Activated CD4-positive, alpha-beta memory T cell treated with anti-CD3 and anti-CD28 coated beads for 36 hours (primary cell): ENCODE measurements at places on chromosomes 5 and 9. TPM values are rescaled to one million over a fixed set of nuclear protein-coding genes. Genes with fewer than 3 reads are reported as not detected.

Gene ANKRD34B
- not detected for total RNA-seq

- no peaks in the 10 kb centered on the region for H3K4me1 ChIP-seq
- no peaks in the 10 kb centered on the region for H3K27me3 ChIP-seq
- no peak overlapping the region for H3K4me3 ChIP-seq
Measured at GRCh38 chr5:24135536-24135935, 509.2 kb downstream of the CDH10 start.

- no peaks in the 10 kb centered on the region for H3K36me3 ChIP-seq
- peaks cover 3% of the 10 kb centered on the region for H3K27me3 ChIP-seq
- DNase-seq = no peak
- H3K4me3 ChIP-seq = no peak overlapping the region
- H3K4me1 ChIP-seq = no peaks in the 10 kb centered on the region
- H3K27ac ChIP-seq = no peak overlapping the region
Measured at GRCh38 chr9:98538203-98538602, 170.5 kb downstream of the GABBR2 start.

- DNase-seq = no peak
- H3K4me3 ChIP-seq = no peak overlapping the region
- no peak overlapping the region for H3K27ac ChIP-seq
- no peaks in the 10 kb centered on the region for H3K36me3 ChIP-seq
- H3K27me3 ChIP-seq = no peaks in the 10 kb centered on the region
Measured at GRCh38 chr5:133778636-133779035, 166.3 kb upstream of the FSTL4 start.

Gene SLC4A9
- 0.26 TPM for total RNA-seq

Gene QRFP
- not detected for total RNA-seq

DNA sequence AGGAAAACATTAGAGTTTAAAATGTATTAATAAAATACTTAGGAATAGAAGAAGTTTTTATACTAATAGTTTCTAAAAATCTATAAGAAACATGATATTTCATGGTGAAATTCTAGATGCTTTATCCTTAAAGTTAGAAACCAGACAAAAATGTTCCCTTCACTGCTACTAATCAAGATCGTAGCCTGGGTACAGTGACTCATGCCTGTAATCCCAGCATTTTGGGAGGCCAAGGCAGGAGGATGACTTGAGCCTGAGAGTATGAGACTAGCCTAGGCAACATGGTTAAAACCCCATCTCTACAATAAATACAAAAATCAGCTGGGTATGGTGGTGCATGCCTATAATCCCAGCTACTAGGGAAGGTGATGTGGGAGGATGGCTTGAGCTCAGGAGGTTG, 30.4 kb upstream of the KLF9 start:
- no peaks in the 10 kb centered on the region for H3K27me3 ChIP-seq
- H3K27ac ChIP-seq = no peak overlapping the region
- H3K36me3 ChIP-seq = no peaks in the 10 kb centered on the region

DNA sequence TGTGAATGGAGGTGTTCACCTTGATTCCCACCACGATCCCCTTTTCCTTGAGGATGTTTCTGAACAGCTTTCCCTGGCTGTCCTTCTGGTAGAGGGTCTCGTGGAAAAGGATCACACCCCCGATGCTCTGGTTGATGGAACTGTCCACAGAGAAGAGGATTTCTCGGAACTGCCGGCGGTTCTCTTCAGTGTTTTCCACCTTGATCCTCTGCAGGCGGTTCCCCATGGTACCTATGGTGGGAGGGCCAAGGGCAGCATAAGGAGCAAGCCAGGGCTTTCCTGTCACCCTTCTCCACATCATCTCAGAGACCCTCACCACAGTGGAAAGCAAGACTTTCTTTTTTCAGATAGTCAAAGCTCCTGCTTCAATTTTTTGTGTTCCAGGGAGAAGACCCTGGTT, 5.8 kb downstream of the ALDOB start:
- no peaks in the 10 kb centered on the region for H3K4me1 ChIP-seq
- no peak for DNase-seq
- H3K27me3 ChIP-seq = no peaks in the 10 kb centered on the region
- no peaks in the 10 kb centered on the region for H3K36me3 ChIP-seq

DNA sequence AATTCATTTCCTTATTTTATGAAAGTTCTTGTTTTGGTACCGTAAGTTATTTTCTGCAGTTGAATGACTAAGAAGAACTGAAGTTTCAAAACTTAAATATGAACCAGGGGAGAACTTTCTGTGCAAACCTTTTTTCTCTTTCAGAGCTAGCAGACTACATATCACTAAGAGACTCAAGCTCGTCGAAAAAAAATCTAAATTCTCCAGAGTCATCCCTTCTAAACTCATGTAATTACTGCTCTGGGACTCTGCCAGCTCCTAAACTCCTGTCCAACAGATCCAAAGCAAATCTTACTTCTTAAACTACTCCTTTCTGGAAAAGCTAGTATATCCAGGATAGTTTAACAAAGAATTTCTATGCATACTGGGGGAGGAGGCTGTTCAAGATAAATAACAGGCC, 87.0 kb upstream of the NR5A1 start:
- DNase-seq = no peak
- H3K27ac ChIP-seq = no peak overlapping the region
- peaks cover 19% of the 10 kb centered on the region for H3K27me3 ChIP-seq
- no peak overlapping the region for H3K4me3 ChIP-seq

- H3K4me1 ChIP-seq = peaks cover 48% of the 10 kb centered on the region
- peak overlapping the region; percentile 89 for H3K27ac ChIP-seq
- H3K4me3 ChIP-seq = peak overlapping the region; percentile 23
- no peaks in the 10 kb centered on the region for H3K27me3 ChIP-seq
Measured at GRCh38 chr5:144187699-144188294, 17.1 kb downstream of the KCTD16 start.

GRCh38 chr5:148748702-148749392, 77.6 kb upstream of the ADRB2 start:
- H3K4me1 ChIP-seq = no peaks in the 10 kb centered on the region
- no peak overlapping the region for H3K27ac ChIP-seq
- no peak for DNase-seq
- no peak overlapping the region for H3K4me3 ChIP-seq
